ENCODE measurements at places on chromosomes 16 and 17.

DNA sequence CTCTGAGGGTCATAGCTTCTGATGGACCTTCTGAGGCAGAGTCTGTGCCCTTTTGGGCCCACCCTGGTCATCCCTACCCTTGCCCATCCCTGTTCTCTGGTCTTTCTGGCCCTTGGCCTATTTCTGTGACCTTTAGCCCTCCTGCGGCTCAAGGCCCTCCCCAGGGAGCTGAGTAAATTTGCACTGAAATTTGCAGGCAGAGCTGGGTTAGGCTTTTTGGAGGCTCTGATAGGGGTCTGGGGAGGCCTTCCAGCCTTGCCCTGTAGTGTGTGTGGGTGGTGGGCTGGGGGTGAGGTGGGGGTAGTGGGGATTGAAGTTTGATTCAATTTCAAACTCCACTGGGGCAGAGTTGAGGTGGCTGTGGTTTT is 17.8 kb downstream of the RARA start:
- DNase-seq, result no peak

DNA sequence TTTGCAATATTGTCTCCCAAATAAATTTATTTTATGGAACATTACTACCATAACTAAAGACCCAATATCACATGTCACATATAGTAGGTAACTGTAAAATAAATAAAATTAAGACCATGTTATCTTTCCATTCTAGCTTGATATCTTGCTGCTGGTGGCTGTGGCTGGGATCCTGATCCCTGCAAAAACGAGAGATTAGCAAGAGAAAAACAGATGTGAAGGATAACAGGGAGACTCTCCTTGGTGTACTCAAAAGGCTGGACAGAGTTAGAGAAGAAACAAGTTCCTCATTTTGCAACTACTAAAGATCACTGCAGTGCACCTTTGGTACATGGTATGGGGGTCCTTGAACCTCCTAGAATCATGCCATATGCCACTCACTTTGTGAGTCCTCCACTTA is 49.7 kb downstream of the ARHGAP27 start:
- no peak for DNase-seq

DNA sequence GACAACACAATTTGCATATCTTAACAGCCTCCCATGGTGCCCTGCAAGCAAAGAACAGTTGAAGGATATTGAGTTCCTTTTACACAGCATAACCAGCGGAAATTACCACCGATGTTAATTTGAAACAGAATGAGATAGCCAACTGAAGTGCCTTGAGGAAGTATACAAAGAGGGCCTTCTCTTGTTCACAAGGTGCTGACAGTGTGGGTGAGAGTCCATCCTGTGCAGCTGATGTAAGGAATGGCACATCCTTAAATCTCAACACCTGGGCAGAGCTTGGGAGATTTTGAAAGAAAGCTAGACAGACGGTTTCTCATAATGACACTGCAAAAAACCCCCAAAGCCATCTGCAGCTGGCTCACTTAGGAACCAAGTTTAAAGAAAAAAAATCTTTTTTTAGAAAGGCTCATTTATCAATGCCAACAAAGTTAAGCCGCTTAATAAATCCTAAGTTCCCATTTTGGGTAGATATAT is 818.6 kb downstream of the KCNJ2 start:
- no peak for DNase-seq

DNA sequence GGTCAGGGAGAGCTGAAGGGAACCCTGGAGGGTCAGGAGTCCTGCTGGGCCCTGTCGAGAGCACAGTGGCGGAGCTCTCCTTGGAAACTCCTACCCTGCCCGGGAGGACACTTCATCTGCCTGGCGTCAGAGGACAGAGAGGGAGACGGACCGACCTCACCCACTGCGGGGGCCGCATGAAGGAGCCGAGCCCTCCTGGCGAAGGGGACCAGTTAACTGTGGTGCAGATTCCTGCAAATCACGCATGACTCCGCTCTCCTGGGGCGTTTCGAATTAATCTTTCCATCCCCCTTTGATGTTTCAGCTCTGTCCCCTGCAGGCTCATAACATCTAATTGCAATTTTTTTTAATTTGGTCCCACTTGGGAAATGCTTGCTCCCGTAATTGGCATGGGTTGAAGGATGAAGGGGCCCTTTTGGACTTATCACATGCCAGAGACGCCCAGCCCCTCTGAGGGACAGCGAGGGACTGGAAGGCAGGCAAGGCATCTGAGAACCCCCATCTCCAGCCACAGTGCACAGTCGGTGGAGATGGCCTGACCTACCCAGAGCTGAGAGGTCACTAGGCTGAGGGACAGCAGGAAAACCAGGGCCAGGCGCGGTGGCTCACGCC is 26.5 kb downstream of the RPH3AL start:
- no peak for DNase-seq

GRCh38 chr17:68910251-68910705 is 44.9 kb downstream of the ABCA8 start:
- peak; percentile 6 for DNase-seq
